ENCODE measurements at places on chromosomes 12 and 14. TPM values are rescaled to one million over a fixed set of nuclear protein-coding genes. Genes with fewer than 3 reads are reported as not detected.

The PTPN6 gene
- polyA plus RNA-seq, result 0.27 TPM

The SYNJ2BP gene
- polyA plus RNA-seq, result 10.5 TPM

GRCh38 chr12:48156652-48157017 is 680 bp downstream of the ASB8 start:
- DNase-seq, result no peak

- no peak for DNase-seq
Measured at GRCh38 chr12:45708363-45708762, 21.1 kb upstream of the ARID2 start.
